ENCODE measurements at places on chromosomes 5 and 9. TPM values are rescaled to one million over a fixed set of nuclear protein-coding genes. Genes with fewer than 3 reads are reported as not detected.

Gene CACFD1
- 12.1 TPM for total RNA-seq

Gene TSC1
- 82.5 TPM for total RNA-seq

Gene FOXD4L3
- not detected for total RNA-seq

Gene LMX1B
- under 0.01 TPM for total RNA-seq
